ENCODE measurements at places on chromosomes 16 and 17. TPM values are rescaled to one million over a fixed set of nuclear protein-coding genes. Genes with fewer than 3 reads are reported as not detected.

DNA sequence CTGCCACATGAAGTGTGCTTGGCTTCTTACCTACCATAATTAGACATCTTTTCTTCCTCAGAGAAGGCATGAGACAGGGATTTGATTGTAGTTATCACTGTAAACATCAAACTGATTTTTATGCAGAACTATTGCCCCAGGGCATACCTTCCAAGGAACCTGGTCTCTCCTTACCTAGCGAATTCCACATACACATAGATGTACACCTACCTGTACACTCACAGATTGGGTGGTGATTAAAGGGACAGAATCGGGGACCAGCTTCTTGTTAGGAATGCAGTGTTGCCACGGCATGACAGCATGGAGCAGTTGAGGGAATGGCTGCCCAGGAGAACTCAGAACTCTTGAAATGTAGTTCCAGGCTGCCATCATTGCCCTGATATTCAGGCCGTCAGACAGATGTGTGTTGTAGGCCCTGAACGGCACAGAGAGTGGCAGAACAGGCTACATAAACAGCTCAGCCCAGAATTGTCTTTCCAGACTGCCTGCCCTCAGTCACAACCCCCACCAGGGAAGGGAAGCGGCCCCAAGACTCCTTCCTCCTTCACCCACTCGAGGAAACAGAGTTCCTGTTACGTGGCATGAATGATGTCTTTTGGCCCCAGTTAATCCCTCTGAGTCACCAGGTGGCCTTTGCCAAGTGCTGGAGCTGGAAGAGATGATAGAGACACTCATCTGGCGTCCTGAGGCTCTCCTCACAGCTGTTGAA is 17.8 kb upstream of the NAGLU start:
- peak; percentile 96 for DNase-seq

DNA sequence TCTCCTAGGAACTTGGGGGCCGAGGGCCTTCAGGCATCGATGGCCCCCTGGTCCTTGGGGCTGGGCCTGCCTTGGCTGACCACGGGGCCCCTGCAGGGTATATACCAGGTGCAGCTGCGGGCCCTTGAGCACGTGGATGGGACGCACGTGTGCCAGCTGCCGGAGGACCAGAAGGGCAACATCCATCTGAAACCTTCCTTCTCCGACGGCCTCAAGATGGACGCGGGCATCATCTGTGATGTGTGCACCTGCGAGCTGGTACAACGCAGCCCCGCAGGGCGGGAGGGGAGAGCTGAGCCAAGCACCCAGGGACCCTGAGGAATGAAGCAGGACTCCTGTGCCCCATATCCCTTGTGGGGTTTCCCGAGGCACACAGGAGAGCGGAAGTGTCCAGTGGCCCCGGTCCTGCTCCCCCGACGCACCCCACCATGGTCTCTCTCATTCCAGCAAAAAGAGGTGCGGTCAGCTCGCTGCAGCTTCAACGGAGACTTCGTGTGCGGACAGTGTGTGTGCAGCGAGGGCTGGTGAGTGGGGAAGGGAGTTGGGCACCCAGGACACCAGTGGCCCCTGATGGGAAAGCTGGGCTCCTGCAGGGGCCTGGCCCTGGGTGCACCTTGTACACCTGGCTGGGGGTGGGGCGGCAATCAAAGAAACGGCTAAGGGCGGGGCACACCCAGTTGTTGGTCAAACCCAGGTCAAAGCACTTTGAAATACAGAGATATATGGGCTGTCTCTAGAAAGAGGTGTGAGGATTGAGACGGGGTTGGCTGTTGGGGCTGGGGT is 10.6 kb downstream of the ITGB4 start:
- DNase-seq = no peak

GRCh38 chr17:10217916-10218315 is 19.5 kb upstream of the GAS7 start:
- DNase-seq = peak; percentile 35

GRCh38 chr17:71505200-71505599 is 615.6 kb upstream of the SOX9 start:
- peak; percentile 69 for DNase-seq

- no peak for DNase-seq
These were observed 1561.3 kb upstream of the GOT2 start for GRCh38 chr16:60295451-60295850.

Gene IRX5
- polyA plus RNA-seq = 3.6 TPM

Gene CASKIN1
- not detected for polyA plus RNA-seq
